CD4-positive, alpha-beta T cell (primary cell): ENCODE measurements at places on chromosomes 13 and 19.

- H3K4me1 ChIP-seq: no peaks in the 10 kb centered on the region
- DNase-seq: no peak
- H3K27me3 ChIP-seq: no peaks in the 10 kb centered on the region
- H3K36me3 ChIP-seq: no peaks in the 10 kb centered on the region
- no peak overlapping the region for H3K4me3 ChIP-seq
These were observed 29.2 kb downstream of the SYDE1 start for GRCh38 chr19:15136234-15136954.

GRCh38 chr19:51727349-51727880 lies 3.6 kb upstream of the HAS1 start:
- no peak overlapping the region for H3K27ac ChIP-seq
- no peaks in the 10 kb centered on the region for H3K36me3 ChIP-seq
- H3K4me3 ChIP-seq: no peak overlapping the region
- H3K27me3 ChIP-seq: peaks cover 20% of the 10 kb centered on the region

GRCh38 chr19:33879818-33880575 lies 83.3 kb downstream of the KCTD15 start:
- H3K27ac ChIP-seq: no peak overlapping the region
- H3K27me3 ChIP-seq: no peaks in the 10 kb centered on the region
- H3K4me3 ChIP-seq: no peak overlapping the region
- peaks cover 9% of the 10 kb centered on the region for H3K4me1 ChIP-seq
- DNase-seq: no peak

DNA sequence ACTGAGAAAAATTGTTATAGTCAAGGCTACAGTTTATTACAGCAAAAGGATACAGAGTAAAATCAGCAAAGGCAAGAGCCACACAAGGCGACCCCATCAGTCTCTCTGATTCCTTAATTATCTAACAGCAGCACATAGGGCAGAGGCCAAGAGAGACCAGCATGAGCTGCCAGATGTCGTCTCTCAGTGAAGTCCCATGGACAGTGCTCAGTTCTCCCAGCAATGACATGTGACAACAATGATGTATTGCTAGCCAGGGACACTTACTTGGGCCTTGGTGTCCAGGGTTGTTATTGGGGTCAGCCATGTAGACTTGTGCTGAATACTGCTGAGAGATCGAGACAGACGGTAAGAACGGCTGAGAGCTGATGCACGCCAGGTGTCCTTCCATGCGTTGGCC lies 22.3 kb downstream of the ZSWIM9 start:
- H3K27me3 ChIP-seq: no peaks in the 10 kb centered on the region
- no peak for DNase-seq
- H3K4me1 ChIP-seq: no peaks in the 10 kb centered on the region
- H3K4me3 ChIP-seq: no peak overlapping the region
- H3K36me3 ChIP-seq: peaks cover 17% of the 10 kb centered on the region

GRCh38 chr13:97276862-97277269 lies 54.7 kb downstream of the MBNL2 start:
- H3K27ac ChIP-seq: no peak overlapping the region
- peaks cover 19% of the 10 kb centered on the region for H3K36me3 ChIP-seq
- H3K4me1 ChIP-seq: peaks cover 7% of the 10 kb centered on the region
- H3K4me3 ChIP-seq: no peak overlapping the region

- no peak overlapping the region for H3K4me3 ChIP-seq
- peak; percentile 51 for DNase-seq
- no peaks in the 10 kb centered on the region for H3K27me3 ChIP-seq
- peaks cover 20% of the 10 kb centered on the region for H3K4me1 ChIP-seq
- H3K36me3 ChIP-seq: no peaks in the 10 kb centered on the region
These were observed 8.6 kb upstream of the HIPK4 start for GRCh38 chr19:40398417-40399131.

- no peak overlapping the region for H3K4me3 ChIP-seq
- H3K27ac ChIP-seq: no peak overlapping the region
- no peak for DNase-seq
- peaks cover 38% of the 10 kb centered on the region for H3K36me3 ChIP-seq
- H3K4me1 ChIP-seq: peaks cover 9% of the 10 kb centered on the region
- no peaks in the 10 kb centered on the region for H3K27me3 ChIP-seq
These were observed 11.5 kb downstream of the PODNL1 start for GRCh38 chr19:13926715-13927114.
